NCI-H1694 (cell line): ENCODE measurements at places on chromosomes 13 and 19.

- DNase-seq = no peak
These were observed 151.3 kb upstream of the ATXN8OS start for GRCh38 chr13:69956349-69956748.

DNA sequence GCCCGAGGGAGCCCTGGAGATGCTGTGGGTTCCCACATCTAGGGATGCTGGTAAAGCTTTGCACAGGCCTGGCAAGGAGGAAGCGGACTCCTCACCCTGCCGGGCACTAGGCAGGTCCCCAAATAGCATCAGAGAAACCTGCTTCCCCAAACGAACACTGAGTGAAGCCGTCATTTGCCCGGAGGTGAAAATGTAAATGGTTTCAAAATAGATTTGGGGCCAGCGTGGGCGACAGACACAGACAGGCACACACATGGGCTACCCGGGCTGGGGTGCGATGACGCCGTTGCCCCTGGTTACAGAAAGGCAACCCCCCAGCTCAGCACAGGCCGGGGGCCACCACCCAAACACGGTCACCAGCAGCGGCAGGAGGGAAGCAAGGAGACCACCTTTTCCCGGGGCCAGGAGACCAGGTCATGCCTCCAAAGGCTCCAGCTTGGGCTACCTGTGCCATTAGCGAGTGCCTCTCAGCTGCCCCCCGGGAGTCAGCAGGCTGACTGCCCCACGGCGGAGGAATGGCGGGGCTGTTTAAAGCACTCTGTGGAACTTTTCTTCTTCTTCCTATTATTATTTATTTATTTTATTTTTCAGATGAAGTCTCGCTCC lies 47.5 kb upstream of the NDUFS7 start:
- no peak for DNase-seq

- DNase-seq = no peak
These were observed 59.8 kb upstream of the RFC3 start for GRCh38 chr13:33758113-33758512.

- no peak for DNase-seq
These were observed 36.3 kb upstream of the MLNR start for GRCh38 chr13:49183672-49184325.

DNA sequence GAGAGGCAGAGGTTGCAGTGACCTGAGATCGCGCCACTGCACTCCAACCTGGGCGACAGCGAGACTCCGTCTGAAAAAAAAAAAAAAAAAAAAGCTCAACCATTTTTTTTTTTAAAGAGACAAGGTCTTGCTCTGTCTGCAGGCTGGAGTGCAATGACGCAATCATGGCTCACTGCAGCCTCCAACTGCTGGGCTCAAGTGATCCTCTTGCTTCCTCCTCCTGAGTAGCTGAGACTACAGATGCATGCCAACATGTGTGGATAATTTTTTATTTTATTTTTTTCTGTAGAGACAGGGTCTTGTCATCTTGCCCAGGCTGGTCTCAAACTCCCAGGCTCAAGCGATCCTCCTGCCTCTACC lies 10.3 kb downstream of the EHD2 start:
- DNase-seq = no peak

DNA sequence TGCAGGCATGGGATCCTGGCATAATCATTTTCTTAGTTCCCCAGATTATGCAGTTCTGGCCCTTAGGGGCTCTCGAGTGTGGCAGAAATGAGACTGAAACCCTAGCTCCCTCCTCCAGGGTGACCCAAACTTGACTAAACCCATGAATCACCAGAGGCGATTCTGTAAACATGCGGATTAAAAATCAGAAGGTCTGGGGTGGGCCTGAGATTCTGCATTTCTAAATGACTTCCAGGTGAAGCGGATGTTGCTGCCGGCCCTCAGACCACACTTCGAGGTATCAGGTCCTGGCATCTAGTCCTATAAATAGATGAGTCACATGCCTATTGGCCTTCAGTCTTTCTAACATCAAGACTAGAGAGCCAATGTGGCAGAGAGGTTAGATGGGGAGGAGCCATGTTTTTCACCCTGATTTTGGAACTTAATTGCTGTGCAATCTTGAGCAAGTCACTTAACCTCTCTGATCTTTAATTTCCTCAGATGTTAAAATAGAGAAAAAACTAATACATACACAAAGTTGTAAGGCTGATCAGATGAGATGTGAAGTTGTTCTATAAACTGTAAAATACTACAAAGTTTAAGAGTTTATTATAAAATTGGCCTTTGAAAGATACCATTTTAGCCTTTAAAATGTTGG lies 431.2 kb downstream of the FOXO1 start:
- no peak for DNase-seq

- no peak for DNase-seq
These were observed 11.1 kb downstream of the PTBP1 start for GRCh38 chr19:808423-808775.

DNA sequence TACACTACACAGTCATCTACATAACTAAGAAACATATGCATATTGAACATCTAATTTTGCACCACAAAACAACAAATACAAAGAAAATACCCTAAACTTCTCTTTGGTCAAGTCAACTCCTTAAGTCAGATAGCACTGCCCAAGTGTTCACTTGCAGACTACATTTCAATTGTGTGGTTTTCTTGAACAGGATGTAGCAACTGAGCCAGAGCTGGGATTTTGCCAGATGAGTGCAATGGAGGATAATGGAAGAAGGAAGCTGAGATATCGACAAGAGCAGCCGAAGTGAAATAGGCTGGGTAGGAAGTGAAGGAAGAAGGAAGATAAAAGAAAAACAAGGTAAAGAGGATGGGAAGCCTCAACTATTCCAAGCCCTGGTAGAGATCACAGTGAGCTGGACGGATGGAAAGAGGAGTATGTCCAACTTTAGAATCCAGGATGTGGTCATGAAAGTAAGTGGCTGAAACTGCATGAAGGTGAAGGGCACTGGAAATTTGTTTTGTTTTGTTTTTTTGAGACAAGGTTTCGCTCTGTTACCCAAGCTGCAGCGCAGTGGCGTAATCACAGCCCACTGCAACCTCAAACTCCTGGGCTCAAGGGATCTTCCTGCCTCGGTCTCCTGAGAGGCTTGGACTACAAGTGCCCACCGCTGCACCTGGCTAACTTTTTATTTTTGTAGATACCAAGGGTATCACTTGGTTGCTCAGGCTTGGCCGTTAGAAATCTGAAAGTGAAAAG lies 15.0 kb downstream of the NUFIP1 start:
- no peak for DNase-seq

DNA sequence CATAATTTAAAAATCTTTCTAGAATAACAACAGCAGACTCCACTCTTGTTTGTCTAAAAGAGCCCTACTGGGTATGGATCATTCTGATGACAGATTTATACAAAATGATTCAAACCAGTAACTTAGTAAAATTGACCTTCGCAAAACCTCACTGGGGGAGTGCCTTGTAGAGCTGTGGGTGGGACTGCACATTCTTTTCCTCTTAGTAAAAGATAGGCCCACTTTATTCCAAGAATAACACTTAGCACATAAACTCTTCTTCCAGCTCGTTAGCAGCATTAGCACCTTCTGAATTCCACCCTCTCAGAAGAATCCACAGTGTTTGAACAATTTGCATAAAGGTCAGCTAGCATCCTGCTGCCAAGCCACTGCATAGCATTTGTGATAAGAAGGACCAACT lies 106.8 kb downstream of the STOML3 start:
- DNase-seq = no peak

DNA sequence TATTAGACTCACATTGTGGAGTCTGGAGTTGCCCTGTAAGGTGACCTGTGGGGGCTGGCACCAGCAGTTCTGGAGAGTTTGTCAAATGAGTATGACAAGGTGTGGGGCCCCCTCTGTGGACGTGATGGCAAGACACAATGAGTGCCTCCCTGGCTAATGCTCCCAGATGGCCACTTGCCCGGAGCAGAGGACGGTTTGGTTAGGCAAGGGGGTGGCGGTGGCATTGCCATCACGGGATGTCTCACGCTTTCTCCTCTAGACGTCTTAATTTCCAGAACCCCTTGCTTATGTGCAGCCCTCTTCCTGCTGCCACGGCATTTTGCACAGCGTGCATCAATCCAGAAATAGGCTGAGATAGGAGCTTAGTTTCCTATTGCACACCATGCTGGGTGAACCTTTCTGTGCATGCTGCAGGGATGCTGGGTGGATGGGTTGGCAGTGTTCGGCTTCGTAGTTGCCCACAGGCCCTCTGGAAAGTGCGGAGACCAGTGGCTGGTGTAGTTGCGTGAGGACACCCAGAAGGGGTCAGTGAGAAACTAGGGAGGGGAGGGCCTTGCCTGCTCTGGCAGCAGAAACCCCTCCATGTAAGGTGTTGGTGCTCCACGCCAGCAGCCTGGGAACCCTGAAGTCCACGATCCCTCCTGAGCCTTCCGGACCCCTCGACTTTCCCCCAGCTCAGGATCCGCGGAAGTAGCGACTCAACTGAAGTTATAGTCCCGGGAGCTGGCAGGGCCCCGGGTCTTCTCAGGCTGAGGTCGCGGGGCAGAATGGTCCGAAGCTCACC lies 18.1 kb upstream of the LRP3 start:
- no peak for DNase-seq

DNA sequence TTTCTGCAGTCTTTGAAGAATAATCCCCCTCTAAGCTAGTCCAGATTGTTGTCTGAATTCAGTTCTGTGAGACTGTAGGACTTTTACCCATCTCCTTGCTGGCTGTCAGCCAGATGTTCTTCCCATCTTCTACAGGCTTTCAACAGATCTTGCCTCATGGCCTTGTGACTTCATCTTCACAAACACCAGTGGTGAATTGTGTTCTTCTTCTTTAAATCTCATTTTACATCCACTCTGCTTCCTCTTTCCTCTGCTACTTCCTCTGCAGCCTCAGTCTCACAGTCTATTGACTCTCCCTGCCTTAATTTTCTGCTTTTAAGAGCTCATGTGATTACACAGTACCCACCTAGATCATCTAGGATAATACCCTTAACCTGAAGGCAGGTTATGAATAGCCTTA lies 859.0 kb upstream of the SLITRK1 start:
- DNase-seq = no peak

- no peak for DNase-seq
These were observed 7.1 kb downstream of the PLEKHA4 start for GRCh38 chr19:48861313-48861712.

DNA sequence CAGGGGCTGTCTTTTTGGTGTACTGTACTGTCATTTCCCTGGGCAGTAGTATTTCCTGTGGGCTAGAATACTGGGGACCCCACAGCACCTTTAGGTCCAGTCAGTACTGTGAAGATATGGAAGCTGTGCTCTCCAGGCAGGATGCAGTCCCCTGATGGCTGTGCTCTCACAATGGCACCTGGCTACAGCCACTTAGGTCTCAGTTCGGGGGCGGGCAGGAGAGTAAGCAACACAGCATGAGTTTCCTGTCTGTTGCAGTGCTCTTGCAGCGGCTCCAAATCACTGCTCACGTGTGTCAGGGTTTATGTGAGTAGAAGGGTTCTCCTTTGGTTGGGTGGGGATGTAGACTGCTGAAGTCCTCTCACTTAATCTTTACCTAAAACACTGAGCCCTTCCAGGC lies 810.4 kb downstream of the DACH1 start:
- DNase-seq = no peak

DNA sequence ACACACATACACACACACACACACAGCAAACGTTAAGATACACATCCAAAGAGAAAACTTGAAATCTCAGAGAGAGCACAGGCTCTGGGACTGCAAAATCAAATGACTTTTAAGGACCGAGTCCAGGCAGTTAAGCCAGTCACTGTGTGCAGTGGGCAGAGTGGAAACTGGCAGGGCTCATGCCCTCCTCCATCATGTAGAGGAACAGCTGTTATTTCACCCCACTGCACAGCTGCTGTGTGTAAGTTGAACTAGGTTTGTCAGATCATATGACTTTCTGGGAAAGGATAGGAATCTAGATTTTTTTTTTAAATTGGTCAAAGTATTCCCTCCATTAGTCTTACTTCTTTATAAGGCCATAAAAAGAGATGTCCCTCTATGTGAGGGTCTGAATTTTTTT lies 1002.1 kb downstream of the UQCRFS1 start:
- DNase-seq = no peak

DNA sequence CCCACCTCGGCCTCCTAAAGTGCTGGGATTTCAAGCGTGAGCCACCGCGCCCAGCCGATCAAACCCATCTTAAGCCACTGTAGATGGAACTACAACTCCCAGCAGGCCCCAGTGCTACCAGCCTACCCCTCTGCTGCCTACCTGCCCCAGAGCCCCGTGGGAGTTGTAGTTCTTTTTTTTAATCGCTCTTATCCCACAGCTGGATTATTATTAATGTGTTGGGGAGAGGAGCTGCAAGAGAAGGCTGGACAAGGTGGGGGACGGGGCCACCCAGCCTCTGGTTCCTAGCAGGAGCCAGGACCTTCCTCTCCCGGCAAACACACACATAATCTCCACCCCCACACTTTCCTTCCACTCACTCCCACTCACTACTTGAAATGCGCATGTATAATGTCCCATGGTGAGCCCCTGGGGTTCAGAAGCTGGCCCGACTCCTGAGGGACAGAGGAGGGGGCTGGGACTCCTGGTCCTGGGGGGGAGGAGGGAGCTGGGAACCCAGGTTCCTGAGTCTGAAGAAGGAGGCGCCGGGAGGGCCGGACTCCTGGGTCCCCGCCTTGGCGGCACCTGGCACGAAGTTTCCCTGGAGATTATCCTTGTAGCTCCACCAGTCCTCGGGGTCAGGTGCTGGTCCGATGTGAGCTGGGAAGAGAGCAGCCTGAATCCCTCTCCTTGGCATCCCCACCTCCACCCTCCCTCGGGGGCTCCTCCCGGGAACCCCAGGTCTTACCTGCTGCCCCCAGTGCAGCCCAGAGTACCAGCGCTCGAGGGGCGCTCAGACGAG lies 958 bp downstream of the CA11 start:
- peak; percentile 85 for DNase-seq

DNA sequence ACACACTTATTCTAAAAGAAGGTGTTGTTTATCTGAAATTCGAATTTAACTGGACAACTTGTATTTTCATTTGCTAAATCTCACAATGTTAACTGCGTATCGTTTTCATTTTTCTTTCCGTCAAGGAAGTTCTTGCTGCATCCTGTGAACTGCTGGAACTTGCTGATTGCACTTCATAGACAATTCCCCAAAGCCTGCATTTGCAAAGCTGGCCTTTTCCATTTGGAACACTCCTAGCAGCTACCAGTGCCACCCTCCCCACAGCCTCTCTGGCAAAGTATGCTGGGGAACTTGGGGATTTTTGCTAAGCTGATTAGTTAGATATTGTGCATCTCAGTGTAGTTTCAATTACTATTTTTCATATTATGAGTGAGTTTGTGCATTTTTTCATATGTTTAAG lies 20.4 kb upstream of the ARGLU1 start:
- DNase-seq = no peak

GRCh38 chr13:113554333-113554700 lies 30.2 kb upstream of the TFDP1 start:
- DNase-seq = no peak

DNA sequence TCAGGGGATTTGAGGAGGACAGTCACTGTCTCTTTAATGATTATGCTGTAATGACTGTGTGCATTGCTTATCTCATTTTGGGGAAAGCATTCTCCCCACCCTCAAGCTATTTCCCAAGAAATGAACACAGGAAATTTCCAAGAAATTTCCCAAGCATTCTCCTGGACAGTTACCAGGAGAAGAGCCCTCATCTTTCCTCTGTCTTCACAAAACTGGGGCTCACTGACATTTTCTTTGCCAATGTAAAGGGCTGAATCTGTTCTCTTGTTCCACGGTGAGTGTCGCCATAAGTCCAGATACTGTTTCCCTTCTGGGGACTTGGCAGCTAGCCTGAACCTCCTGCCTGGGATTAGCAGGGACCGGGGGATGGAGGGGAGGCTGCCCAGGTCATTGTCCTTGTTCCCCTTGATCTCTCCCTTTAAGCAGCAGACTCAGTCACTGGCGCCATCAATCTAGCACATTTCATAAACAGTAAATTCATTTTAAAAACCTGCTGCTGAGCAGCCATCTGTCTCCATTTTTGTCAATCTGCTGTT lies 172.8 kb downstream of the DNAJC15 start:
- peak; percentile 89 for DNase-seq

GRCh38 chr19:16359964-16360363 lies 35.3 kb downstream of the KLF2 start:
- DNase-seq = no peak
